ENCODE measurements at places on chromosomes 6 and 20. TPM values are rescaled to one million over a fixed set of nuclear protein-coding genes. Genes with fewer than 3 reads are reported as not detected.

Gene R3HDML
- polyA plus RNA-seq: not detected

Gene ANKRD66
- polyA plus RNA-seq: not detected

GRCh38 chr20:2005831-2006426 is 12.1 kb upstream of the PDYN start:
- no peak overlapping the region for H3K27ac ChIP-seq
- H3K36me3 ChIP-seq: no peaks in the 10 kb centered on the region
- no peaks in the 10 kb centered on the region for H3K27me3 ChIP-seq
- no peak overlapping the region for H3K4me3 ChIP-seq
- no peaks in the 10 kb centered on the region for H3K4me1 ChIP-seq
- peak; percentile 66 for DNase-seq

DNA sequence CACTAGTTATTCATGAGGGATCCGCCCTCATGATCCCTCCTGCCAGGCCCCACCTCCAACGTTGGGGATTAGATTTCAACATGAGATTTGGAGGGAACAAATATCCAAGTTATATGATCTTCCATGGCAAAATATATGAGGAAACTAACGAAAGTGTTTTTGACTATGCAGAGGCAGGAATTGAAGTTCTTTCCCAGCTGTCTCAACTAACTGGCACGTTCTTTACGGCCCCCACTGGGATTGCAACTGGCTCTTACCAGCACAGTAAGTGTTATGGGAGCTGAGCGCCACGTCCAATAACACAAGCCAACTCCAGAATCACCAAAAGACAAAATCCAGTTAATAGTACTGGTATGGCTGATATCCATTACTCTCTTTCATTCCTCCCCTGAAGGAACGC is 66.6 kb downstream of the ECT2L start:
- H3K36me3 ChIP-seq: no peaks in the 10 kb centered on the region
- H3K27ac ChIP-seq: no peak overlapping the region
- H3K4me3 ChIP-seq: no peak overlapping the region
- no peaks in the 10 kb centered on the region for H3K4me1 ChIP-seq
- no peaks in the 10 kb centered on the region for H3K27me3 ChIP-seq

GRCh38 chr6:144435602-144436426 is 150.7 kb downstream of the UTRN start:
- no peaks in the 10 kb centered on the region for H3K27me3 ChIP-seq
- no peaks in the 10 kb centered on the region for H3K4me1 ChIP-seq
- H3K36me3 ChIP-seq: no peaks in the 10 kb centered on the region
- no peak overlapping the region for H3K27ac ChIP-seq
- no peak overlapping the region for H3K4me3 ChIP-seq
- no peak for DNase-seq

DNA sequence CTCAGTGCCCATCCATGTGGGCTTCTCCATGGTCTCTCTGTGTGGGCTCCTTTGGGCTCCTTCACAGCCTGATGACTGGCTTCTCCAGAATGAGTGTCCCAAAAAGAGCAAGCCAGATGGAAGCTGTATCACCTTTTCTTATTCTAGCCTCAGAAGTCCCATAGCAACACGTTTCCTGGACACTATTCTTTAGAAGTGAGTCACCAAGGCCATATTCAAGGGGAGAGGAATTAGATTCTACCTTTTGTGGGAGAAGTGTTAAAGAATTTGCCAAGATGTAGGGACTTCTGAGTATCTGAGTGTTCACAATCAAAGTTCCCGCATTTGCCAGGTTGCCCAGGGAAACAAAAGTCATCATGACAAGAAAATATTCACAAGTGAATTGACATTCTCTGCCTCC is 20.7 kb upstream of the TBC1D22B start:
- peaks cover 9% of the 10 kb centered on the region for H3K4me1 ChIP-seq
- H3K4me3 ChIP-seq: no peak overlapping the region
- H3K27ac ChIP-seq: no peak overlapping the region
- H3K27me3 ChIP-seq: no peaks in the 10 kb centered on the region
- no peaks in the 10 kb centered on the region for H3K36me3 ChIP-seq
- no peak for DNase-seq

DNA sequence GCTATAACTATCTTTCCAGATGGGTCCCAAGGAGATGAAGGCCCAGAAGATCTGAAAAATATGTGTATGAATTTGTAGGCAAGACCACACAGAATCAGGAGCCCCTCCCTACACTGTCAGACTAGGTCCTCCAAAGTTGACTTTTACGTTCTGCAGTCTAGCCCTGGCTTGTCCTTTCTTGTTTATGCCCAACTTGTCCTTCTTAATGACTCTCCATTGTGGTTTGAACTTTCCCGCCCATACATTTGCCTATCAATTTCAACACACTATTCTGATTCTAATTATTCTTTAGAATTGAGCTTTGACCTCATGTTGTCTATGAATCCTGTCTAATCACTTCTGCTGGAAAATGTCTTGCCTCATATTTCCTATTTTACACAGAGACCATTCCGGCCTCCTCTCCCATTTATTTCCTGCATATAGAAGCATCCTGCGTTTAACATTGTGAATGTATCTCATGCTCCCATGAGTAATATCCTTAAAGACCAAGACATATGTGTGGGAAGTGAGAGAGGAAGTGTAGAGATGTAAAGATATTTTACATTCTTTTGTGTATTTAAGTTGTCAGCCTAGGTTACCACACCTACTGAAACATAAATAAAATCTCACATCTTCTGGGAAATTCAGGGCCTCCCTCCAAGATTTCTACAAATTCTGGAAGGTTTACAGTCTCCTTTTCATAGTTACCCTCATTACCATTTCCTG is 348.3 kb downstream of the BCKDHB start:
- H3K27me3 ChIP-seq: no peaks in the 10 kb centered on the region
- no peak overlapping the region for H3K4me3 ChIP-seq
- no peaks in the 10 kb centered on the region for H3K36me3 ChIP-seq
- H3K4me1 ChIP-seq: peaks cover 2% of the 10 kb centered on the region
- no peak for DNase-seq

DNA sequence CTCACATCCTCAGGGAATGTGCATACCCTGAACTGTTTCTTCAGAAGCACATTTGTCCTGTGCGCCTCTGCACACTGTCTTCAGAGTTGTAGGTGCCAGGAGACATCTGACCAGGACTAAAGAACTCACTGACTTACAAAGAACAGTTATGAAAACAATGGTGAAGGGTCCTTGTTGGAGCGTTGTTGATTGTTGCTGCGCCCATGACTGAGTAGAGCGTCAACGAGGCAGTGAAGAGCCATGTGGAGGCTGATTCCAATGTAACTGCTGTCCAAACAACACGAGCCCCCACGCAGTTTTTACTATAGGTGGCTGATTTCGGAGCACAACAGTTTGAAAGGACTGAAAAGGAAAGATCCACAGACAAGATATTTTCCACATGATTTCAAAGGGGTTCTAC is 380.3 kb downstream of the CDH26 start:
- H3K4me1 ChIP-seq: no peaks in the 10 kb centered on the region
- H3K36me3 ChIP-seq: no peaks in the 10 kb centered on the region
- H3K4me3 ChIP-seq: no peak overlapping the region
- no peak overlapping the region for H3K27ac ChIP-seq

GRCh38 chr6:111664565-111665030 is 58.9 kb upstream of the TRAF3IP2 start:
- peaks cover 15% of the 10 kb centered on the region for H3K4me1 ChIP-seq
- H3K27me3 ChIP-seq: no peaks in the 10 kb centered on the region
- H3K27ac ChIP-seq: no peak overlapping the region
- no peak overlapping the region for H3K4me3 ChIP-seq

DNA sequence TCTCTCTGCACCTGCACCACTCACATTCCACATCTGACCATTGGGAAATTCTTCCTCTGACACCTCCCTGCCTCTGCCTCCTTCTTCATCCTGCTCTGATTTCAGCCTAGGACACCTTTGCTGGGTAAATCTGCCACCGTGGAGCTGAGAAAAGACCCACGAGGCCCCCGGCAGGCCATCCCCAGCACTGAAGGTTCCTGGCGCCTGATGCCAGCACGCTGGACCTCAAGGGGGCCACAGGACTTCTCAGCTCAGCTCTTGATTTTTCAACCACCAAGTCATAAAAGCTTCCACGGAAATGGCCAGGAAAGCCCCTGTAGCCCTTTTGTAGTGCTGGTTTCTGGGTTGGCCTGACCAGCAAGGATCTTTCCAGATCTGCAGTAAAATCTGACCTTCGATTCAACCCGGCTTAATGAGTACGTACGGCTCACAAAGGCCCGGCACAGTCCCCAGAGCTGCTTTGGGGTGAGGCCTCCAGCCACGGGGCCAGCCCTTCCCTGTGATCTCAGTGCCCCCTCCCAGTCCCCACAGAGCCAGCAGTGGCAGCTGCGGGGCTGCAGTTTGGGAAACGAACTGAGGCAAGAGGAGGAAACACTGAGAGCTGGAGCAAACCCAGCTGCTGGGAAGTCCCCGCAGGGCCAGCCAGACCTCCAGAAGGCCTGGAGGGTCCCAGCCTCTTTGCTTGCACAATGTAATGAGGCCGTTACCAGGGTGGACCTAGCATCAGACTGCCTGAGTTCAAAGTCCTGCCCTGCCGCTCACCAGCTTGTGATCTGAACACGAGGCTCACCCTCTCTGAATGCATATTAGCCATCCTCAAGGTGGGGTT is 157.5 kb downstream of the BMP7 start:
- H3K27ac ChIP-seq: no peak overlapping the region
- no peak for DNase-seq

DNA sequence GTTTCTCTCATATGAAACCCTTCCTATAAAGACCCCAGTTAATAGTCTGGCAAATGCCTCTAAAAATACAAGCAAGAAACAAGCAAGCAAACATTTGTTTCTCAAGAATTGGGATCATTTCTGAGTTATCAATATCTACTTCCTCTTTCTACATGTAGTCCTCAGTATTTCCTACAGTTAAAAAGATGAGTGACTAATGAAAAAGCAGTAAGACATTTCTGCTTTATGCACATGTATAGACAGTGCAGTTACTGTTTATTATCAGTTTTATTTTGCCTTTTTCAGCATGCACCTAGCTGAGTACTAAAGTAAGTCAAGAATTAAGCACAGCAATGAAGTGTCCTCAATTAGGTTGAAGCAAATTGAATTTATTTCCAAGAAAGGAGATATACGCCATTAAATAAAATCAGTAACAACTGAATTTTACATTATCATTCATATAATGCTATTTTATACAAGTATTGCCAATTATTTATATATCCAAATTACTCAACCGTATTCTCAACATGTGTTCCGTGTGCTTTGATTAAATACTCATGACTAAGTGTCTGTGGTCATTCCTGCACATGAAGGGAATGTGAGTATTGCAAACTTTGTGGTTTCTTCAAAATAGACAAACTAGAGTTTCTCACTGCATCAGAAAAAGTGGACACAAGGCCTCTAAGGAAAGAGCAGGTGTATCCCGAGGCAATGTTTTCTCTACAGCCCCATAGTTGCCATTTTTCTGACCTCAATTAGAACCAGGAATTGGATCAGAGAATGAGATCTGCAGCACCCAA is 159.3 kb upstream of the MARCKS start:
- no peak overlapping the region for H3K4me3 ChIP-seq
- H3K27ac ChIP-seq: no peak overlapping the region
- DNase-seq: no peak
- no peaks in the 10 kb centered on the region for H3K4me1 ChIP-seq

DNA sequence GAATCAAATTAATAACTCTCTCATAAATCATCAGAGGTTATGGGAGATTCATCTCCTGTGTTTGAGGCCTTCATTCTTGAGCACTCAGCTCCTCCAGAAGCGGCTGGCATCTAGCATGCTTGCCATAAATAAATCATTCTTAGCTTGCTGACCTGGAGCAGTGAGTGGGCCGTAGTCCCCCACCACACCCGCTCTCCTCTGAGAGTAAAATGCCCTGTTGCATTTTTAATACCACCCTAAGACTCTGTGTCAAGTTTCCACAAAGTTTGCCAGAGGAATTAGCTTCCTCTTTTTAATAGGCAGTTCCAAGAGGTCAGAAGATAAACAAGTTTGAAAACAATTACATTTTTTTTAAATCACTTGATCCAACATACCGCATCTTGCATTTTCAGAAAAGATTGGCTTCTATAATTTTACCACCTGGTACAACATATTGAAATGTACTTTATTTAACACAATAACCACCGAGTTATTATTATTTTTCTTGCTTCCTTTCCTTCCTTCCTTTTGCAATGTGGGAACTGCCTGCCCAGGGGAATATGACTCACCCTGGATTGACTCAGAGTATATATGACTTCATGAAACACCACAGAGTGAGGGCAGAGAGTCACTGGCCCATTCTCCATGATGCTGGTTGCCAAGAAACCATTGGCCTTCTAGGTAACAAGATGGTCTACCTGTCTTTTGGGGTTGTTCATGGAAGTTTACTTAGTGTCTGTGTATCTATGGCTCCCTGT is 29.4 kb upstream of the CLIC5 start:
- no peaks in the 10 kb centered on the region for H3K27me3 ChIP-seq
- H3K27ac ChIP-seq: no peak overlapping the region
- no peak for DNase-seq
- H3K4me3 ChIP-seq: no peak overlapping the region
- no peaks in the 10 kb centered on the region for H3K4me1 ChIP-seq
- H3K36me3 ChIP-seq: no peaks in the 10 kb centered on the region

DNA sequence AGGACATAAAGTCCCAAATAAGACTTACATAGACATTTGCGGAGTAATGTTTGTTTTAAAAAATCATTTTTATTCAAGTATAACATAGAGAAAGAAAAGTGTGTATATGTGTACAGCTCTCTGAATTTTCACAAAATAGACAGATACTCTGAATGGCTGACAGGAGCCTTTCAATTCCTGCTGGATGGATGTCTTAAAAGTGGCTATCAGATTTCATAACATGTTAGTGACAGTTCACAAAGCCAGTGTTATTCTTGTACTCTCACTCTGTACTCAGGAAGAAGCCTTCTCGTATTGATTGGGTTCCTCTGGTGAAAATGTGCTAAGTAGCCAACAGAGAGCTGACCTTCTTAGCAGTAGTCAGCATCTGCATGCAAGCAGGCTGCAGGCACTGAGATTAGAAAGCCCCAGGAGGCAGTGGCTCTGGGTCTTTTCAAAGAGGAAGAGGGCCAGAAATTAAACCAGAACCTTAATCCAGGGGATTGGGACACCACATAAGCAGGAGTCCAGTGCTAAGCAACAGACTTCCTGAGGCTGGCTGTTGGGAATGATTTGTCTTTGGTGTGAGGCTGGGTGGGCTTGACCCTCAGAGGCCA is 19.7 kb downstream of the SLC17A4 start:
- H3K36me3 ChIP-seq: no peaks in the 10 kb centered on the region
- H3K27me3 ChIP-seq: no peaks in the 10 kb centered on the region
- H3K4me1 ChIP-seq: no peaks in the 10 kb centered on the region
- no peak for DNase-seq
- no peak overlapping the region for H3K27ac ChIP-seq
- no peak overlapping the region for H3K4me3 ChIP-seq

DNA sequence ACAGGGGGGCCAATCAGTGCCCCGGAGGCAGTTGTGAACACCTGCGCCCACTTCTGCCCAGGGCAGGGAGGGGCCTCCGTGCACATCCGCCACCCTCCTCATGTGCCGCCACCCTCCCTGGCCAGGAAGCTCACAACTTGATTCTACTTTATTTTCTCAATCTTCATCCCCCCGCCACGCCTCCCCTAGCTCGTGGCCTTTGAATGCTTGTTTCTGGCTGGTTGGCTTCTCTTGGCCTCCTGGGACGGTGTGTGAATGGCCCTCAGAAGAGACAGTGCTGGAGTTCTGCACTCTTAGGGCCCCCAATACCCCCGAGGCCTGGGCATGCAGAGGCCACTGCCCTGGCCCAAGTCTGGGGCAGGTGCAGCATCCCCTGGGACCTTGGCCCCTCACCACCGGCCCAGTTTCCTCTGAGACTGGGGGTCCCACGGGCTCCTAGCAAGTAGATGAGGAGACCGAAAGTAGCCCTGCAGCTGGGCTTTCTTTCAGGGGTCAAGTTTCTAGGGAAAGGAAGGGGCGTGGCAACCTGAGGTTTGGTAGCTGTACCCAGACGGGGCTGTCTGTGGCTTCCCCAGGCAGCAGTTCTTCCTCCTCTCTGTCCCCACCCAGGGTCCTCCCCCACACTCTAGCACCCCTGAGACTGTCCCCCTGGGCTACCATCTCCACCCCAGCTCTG is 1.3 kb downstream of the RGS19 start:
- no peak for DNase-seq
- no peak overlapping the region for H3K4me3 ChIP-seq
- no peaks in the 10 kb centered on the region for H3K4me1 ChIP-seq
- H3K36me3 ChIP-seq: no peaks in the 10 kb centered on the region

Data from ovary (tissue), 10 donors.